ENCODE measurements at places on chromosomes 4 and X. TPM values are rescaled to one million over a fixed set of nuclear protein-coding genes. Genes with fewer than 3 reads are reported as not detected.

Gene SPANXB1
- 2.6 TPM for total RNA-seq

Gene ADRA2C
- 10.2 TPM for total RNA-seq

Gene TCEAL5
- not detected for total RNA-seq

Gene ETNPPL
- not detected for total RNA-seq

Gene SEPSECS
- total RNA-seq, result 3.6 TPM

Gene TIGD4
- 0.20 TPM for total RNA-seq

Gene SMARCA5
- total RNA-seq, result 25.5 TPM

Gene TAF7L
- 0.15 TPM for total RNA-seq

Gene PRKG2
- 0.85 TPM for total RNA-seq

Gene CT47C1
- total RNA-seq, result not detected

Gene RS1
- total RNA-seq, result not detected

Gene PDLIM3
- 0.10 TPM for total RNA-seq

Gene AKAP14
- total RNA-seq, result not detected

Gene ASB5
- total RNA-seq, result not detected

Gene NMU
- 0.60 TPM for total RNA-seq

Gene NAP1L3
- 0.37 TPM for total RNA-seq

Gene MXRA5
- not detected for total RNA-seq

Gene IDUA
- total RNA-seq, result 14.1 TPM

Gene HTR2C
- not detected for total RNA-seq

Gene CT45A2
- not detected for total RNA-seq

Gene GYPA
- not detected for total RNA-seq

Gene NUDT11
- total RNA-seq, result 3.9 TPM

Gene RTL3
- not detected for total RNA-seq

Gene TCEAL9
- total RNA-seq, result 86.2 TPM

Gene ATP1B4
- not detected for total RNA-seq

Gene TMPRSS11F
- total RNA-seq, result not detected

Gene TACR3
- total RNA-seq, result not detected

Gene SPP1
- 164 TPM for total RNA-seq

Gene SSX4
- total RNA-seq, result not detected

Gene SPIN4
- total RNA-seq, result 6.3 TPM

Gene FAM47A
- not detected for total RNA-seq

Gene PDE6B
- not detected for total RNA-seq

Gene MAGEB6
- not detected for total RNA-seq

Gene NXF2B
- not detected for total RNA-seq

Gene GNRHR
- not detected for total RNA-seq

Gene TKTL1
- total RNA-seq, result not detected

Gene ABLIM2
- total RNA-seq, result 0.39 TPM

Gene ADAM29
- not detected for total RNA-seq

Gene TMEM271
- total RNA-seq, result not detected

Gene AMMECR1
- total RNA-seq, result 9.4 TPM

Gene RAP1GDS1
- 27.9 TPM for total RNA-seq

Gene SPANXC
- 1.0 TPM for total RNA-seq

Gene SLC2A9
- 0.41 TPM for total RNA-seq

Gene S100P
- 61.9 TPM for total RNA-seq

Gene SORCS2
- 4.7 TPM for total RNA-seq

Gene ADGRG2
- total RNA-seq, result 6.0 TPM

Gene APLN
- 0.88 TPM for total RNA-seq

All from A549 treated with DMSO at 1 μM for 4 hours (cell line).